OCI-LY7 (cell line): ENCODE measurements at places on chromosomes 4 and X.
A peak's percentile ranks its signal among the peaks of the same experiment; 100 is the strongest.

DNA sequence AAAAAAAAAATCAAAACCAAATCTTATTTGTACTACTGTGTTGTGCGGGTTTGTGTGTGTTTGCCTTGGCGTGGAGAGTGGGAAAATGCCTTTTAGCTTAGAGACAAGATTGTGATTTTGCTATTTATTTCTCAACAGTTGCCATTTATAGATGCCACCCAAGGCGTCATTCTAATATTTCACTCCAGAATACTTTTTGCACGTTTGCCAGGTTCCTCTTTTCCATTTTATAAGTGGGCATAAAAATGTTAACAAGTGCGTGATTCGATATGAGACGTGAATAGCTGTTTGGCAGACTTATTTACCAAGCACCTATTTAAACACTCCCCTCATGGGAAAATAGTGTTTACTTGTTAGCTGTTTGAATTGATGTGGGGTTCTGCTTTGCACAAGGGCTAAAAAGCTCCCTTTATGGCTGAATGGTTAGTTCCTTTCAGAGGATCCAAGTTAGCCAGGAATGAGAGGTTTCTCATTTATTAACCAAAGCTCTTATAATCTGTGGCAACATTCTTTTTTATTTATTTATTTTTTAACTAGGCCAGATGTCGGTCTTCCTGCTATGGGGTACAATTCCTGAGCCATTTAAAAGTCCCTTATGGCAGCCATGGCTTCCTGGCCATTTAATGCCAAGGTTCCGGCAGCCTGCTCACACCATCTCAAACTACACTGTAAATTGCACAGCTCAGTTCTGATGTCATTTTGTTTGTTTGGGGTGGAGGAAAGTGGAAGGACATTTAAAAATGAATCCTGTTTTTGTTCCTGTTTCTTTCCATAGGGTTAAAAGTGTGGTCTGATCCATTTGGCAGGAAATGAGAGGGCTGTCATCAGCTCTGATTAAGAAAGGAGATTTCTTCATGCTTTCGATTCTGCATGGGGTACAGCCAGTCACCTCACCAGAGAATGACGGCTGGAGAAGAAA lies 14.6 kb downstream of the SMIM20 start:
- no peak for DNase-seq

- DNase-seq, result no peak
Observed at GRCh38 chr4:116880625-116881024, 204.8 kb downstream of the TRAM1L1 start.

DNA sequence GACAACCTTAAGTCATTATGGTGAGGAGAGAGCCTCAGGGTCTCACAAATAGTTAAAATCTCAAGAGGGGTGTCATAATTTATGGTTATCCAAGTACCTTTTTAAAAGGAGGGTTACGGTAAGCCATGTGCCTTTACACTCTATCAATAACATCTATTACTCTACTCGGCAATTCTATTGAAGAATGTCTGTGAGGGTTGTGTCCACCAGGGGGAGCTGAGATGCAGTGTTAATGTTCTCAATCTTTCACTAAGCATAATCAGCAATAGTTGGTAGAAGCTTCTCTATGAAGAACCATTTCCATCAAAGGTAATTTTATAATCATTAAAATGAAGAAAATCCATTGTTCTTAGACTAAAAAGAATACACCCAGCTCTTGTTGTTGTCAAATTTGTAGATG lies 457.4 kb downstream of the CENPC start:
- DNase-seq, result peak; percentile 42

- DNase-seq, result peak; percentile 6
Observed at GRCh38 chr4:176217510-176217909, 22.1 kb upstream of the SPATA4 start.

DNA sequence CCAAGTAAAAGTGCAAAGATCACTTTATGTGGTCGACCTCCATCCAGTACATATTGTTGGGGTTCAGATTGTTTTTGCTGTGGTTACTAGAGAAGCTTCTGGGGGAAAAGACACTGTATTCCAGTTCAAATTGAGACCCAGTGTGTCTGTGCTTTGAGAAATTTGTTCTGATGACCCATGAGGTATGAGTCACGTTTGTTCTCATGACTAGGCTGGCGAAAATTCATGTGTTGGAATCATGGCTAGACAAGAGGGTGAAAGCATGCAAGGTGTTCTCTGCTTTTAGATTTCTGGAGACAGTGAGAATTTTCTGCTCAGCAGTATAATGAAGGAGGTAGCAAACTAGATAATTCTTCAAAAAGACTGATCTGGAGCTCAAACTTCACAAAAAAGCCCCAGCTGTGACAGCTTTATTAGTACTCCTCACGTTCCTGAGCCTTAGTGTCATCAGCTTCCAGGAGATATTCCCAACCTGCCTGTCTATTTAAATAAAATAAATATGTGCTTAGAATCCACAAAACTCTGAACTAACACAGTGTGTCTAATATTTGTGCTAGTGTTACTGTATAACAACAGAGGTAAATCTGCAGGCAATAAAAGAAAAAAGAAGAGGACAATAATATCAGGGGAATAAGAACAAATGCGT lies 24.4 kb upstream of the FAM47B start:
- DNase-seq, result no peak

DNA sequence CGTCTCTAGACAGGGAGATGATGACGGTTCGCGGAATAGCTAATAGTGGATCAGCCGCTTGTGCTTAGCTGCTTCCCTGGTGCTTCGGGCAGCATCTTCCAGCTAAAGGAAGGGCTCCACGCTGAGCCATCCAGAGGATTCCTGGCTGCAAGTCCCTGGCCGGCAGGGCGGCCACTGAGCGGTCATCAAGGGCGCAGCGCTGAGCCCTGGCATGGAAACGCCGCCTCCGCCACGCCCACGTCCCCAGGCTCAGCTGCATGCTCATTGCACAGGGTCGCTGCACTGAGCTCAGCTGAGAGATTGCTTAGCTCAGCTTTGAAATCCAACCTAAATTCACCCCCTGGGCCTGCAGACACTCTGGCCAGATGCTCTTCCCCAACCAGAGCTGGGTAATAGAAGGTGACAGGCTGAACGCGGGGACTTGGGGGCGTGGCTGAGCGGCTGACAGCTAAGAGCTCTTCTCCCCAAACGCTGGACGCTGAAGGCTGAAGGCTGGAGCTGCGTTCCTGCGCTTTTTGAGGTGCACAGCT lies 118.2 kb upstream of the KIT start:
- DNase-seq, result no peak

GRCh38 chrX:70452143-70452733 lies 7.6 kb downstream of the DLG3 start:
- peak; percentile 35 for DNase-seq

GRCh38 chr4:173448608-173449379 lies 49.9 kb upstream of the SCRG1 start:
- DNase-seq, result no peak

DNA sequence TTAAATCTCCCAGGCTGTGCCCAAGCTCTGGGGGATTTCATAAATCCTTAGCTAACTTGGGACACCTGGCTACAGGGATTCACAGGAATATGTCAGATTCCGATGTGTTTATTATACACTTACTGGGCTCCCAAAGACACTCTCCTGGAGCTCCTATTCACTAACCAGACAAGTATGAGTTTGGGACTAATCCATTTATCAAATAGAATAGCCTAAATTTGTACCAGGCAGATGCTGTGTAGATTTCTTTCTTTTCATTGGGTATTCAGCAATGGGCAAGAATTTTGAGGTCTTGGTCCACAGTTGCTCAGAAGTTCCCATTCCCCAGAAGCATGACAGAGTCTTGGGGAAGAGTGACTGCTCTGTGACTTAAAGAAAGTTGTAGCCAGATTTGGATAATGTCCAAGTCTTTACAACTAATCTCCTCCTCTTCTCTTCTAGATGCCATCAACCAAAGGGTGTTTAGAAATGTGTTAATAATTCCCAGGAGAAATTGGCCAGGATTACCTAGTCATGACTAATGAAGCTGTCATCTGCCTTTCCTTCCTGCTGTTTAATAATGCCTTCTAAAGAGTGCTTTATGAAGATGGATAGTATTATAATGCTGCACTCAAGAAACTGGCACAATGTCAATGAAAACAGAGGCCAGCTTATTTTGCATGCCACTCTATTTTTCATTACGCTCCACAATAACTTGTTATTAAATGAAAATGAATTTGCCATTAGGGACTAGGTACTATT lies 120.9 kb downstream of the CHIC2 start:
- DNase-seq, result no peak

GRCh38 chr4:146255874-146256273 lies 41.5 kb downstream of the REELD1 start:
- DNase-seq, result no peak

DNA sequence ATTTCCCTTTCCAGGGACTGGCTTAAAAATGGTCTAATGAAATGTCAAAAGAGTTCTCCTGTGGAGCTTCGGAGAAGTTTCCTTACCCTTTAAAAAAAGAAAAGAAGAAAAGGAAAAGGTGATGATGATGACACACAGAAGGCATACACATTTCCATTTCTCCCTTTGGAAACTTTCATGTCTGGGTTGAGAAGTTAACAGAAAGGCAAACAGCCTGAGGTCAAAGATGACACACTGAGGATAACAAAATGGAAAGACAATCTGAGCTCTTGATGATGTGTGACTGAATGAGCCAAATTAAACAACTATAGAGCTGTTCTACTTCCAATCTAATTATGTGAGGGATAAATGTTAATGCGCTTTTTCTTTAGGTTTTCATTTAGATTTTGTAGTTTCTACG lies 32.2 kb downstream of the NFXL1 start:
- DNase-seq, result no peak

DNA sequence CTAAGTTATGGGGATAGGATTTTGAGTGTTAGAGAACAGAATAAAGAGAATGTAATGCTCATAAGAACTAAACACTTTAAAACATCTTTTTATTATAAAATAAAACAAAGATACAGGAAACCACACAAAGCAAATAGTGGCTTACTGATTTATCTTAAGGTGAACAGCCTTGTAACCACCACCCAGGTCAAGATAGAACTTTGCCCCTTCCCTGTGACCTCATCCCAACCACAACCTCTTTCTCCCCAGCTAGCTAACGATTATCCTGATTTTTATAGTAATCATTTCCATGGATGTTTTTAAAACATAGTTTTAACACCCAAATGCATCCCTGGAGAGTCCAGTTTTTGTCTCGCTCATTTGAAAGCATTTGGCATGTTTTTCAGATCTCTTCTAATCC lies 17.0 kb downstream of the HELT start:
- no peak for DNase-seq

DNA sequence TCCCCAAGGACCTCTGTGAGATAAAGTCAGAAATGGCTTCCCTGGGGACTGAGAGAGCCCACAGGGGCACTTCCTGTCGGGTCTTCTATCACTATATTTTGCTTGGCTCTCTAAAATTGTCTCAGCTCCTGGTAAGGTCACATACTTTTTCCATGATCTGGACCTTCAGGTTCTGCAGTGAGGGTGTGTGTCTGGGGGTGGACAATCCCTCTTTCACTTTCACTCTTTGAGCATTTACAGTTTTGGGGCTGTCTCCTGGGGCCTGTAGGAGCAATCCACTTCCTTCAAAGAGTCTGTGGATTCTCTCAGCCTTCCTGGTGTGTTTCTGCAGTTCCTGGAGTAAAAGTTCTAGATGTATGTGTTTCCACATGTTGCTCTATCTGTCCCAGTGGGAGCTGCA lies 335.7 kb downstream of the FSTL5 start:
- DNase-seq, result no peak

DNA sequence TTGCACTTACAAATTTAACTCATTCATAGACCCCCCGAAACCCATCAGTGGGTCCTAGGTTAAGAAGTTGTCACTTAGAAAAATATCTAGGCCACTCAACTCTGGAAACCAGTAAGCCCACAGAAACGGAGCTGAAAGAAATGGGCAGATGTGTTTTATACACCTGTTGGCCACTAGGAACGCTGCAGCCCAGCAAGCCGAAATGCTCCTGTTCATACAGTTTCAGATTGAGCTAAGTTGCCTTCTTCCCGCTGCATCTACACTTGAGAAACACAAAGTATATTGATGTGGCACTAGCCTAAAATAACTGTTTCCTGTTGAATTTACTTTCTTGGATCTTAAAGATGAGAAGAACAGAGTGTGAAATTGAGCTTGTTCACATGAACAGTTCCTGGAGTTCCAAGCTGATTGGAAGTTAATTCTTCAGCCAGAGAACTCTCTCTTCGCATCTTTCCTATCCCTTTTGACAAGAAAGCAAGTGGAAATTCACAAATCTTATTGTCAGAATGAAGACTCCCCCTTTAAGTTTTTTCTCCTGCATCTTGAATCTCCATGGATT lies 174.1 kb downstream of the RBMX2 start:
- DNase-seq, result peak; percentile 31

DNA sequence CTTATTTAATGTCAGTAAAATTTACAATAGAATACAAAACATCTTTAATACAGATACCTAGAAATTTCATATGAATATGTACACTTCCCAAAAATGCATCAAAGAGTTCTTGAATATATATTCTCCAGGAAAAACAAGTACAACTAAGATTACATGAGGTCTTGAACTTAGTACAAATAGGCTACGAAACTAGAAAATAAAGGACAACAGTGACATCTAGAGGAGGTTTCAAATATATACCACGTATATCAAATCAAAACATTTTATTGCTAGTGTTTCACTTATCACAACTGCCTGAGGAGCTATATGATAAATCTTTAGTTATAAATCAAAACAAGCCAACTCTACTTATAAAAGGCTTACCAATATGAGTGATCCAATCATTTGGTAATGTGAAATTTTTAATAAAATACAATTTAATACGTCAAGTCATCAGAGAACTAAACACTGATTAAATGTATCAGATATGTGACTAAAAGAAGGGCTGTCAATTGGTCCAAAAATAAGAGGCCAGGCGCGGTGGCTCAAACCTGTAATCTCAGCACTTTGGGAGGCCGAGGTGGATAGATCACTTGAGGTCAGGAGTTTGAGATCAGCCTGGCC lies 36.6 kb downstream of the ANAPC10 start:
- DNase-seq, result peak; percentile 60

DNA sequence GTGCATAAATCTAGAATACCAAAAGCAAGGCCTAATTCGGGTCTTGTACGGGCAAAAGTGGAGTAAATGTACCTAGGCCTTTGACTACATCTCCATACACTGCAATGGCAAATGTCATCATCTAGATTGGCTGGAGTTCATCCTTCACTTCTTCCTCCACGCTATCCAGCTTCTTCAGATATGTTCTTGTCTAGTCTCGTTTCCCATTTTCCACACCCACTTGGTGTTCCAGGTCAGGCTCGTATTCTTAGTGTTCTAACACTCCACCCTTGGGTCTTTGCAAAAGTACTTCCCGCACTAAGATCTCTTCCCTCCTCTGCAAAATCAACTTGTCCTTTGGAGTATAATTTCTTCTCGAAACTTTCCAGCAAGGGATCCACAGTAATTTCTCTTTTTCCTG lies 1.4 kb downstream of the COQ2 start:
- no peak for DNase-seq

GRCh38 chr4:151105454-151106032 lies 6.1 kb downstream of the RPS3A start:
- no peak for DNase-seq

GRCh38 chr4:72295966-72296557 lies 264.3 kb downstream of the NPFFR2 start:
- peak; percentile 11 for DNase-seq

- DNase-seq, result no peak
Observed at GRCh38 chr4:142379277-142380051, 466.6 kb downstream of the INPP4B start.

DNA sequence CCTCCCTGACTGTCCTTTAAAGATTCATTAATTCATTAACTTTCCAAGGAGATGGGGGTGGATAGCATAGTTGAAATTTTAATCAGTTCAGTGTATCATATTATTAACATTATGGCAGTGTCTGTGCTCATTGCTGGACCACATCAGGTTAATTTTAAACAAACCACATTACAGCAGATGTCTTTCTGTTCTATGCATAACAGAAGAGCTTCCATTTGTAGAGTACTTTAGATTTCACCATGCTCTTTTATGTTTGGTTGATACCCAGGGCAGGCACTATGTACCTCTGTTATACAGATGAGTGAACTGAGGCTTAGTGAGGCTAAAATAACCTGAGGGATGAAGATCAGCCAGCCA lies 41.1 kb downstream of the AFF2 start:
- peak; percentile 58 for DNase-seq
